Stimulated activated CD4-positive, alpha-beta T cell treated with anti-CD3 and anti-CD28 coated beads, Interleukin-12 subunit alpha, Interleukin-12 subunit beta, amount 100 ng/mL, for 4 hours (primary cell): ENCODE measurements at places on chromosomes 12 and 14.
A peak's percentile ranks its signal among the peaks of the same experiment; 100 is the strongest.

- DNase-seq: no peak
Measured at GRCh38 chr14:54715239-54715638, 148.3 kb downstream of the SAMD4A start.

GRCh38 chr12:26832822-26833742 is at the start of gene ITPR2:
Gene ITPR2 (minus strand): TSS chr12:26833194. CDS start chr12:26832781, 413 bp downstream.
- peak; percentile 94 for DNase-seq

GRCh38 chr14:59482541-59483331 is 1.5 kb downstream of the L3HYPDH start:
- DNase-seq: no peak

- DNase-seq: no peak
Measured at GRCh38 chr14:31582836-31583452, 21.7 kb downstream of the NUBPL start.
